Activated T-helper 2 cell treated with anti-CD3 and anti-CD28 coated beads, Interferon-gamma antibody, Interleukin-2, Interleukin-4, amounts not matched to agents 10 μg/mL and 5 μg/mL and 100 μg/mL, durations not matched to agents 14 hours and 24 hours and 36 hours (primary cell): ENCODE measurements at places on chromosomes 4 and X.

GRCh38 chr4:151429957-151430570 is 21.1 kb downstream of the FHIP1A start:
- peaks cover 14% of the 10 kb centered on the region for H3K27me3 ChIP-seq
- no peak for DNase-seq
- H3K36me3 ChIP-seq: no peaks in the 10 kb centered on the region
- H3K4me1 ChIP-seq: no peaks in the 10 kb centered on the region
- no peak overlapping the region for H3K4me3 ChIP-seq

DNA sequence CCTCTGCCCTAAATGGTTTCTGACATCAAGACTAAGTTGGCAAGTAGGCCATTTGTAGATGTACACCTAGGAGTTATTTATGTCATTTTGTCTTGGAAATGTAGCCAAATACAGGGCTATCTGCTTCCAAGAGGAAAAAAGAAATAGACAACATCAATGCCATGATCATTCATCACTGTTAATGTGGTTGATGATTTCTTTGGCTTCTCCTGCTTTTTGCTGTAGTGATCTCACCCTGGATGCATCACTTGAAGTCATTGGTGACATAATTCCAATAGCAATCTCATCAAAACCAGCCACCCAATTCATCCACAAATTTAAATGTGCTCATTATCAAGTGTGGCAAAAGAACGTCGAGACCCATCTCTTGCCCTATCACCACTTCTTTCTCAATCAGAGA is 222.6 kb upstream of the PPARGC1A start:
- DNase-seq: no peak
- H3K27me3 ChIP-seq: no peaks in the 10 kb centered on the region
- no peaks in the 10 kb centered on the region for H3K36me3 ChIP-seq
- no peak overlapping the region for H3K4me3 ChIP-seq

- H3K4me3 ChIP-seq: peak overlapping the region; percentile 62
- H3K36me3 ChIP-seq: peaks cover 27% of the 10 kb centered on the region
- peak overlapping the region; percentile 91 for H3K27ac ChIP-seq
- H3K27me3 ChIP-seq: no peaks in the 10 kb centered on the region
Observed at GRCh38 chr4:99847362-99847976, 30.8 kb downstream of the DAPP1 start.

DNA sequence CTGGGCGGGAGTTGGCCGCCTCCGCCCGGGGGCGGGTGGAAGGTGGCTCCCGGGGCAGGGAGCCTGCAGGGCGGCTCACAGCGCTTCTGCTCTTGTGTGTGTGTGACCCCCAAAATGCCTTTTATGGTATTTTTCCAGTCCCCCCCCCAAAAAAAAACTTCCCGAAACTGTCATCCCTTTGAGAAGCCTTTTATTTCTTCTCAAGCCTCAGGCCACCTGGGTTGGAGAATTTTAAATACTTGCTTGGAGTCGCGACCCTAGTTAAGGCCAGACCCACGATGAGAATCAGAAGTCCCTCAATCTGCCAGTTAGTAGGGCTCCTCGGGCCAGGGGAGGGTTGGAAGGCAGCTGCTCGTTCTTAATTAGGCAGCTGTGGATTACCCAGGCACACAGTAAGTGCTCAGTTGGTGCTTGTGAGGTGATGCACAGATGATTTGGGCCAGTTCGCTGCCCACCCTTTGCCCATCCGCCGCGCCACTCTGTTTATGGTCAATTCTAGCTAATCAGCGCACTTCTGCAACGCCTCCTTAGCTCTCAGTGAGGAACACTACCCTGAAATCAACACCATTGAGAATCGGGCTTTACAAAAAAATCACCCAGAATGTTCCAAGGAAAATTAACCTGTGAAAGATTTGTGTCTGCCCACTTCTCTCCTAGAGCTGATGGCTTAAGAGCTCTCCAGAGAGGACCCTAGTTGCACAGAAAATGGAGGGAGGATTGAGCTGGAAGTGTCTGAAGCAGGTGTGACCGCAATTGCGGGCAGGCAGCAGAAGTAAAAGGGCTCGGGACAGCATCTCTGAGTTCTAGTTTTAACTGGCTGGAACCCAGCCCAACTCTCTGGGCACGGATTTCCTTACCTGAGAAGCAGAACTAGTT is 648 bp upstream of the SCD5 start:
- H3K36me3 ChIP-seq: no peaks in the 10 kb centered on the region
- no peak overlapping the region for H3K27ac ChIP-seq
- DNase-seq: no peak
- peaks cover 62% of the 10 kb centered on the region for H3K27me3 ChIP-seq
- H3K4me3 ChIP-seq: peak overlapping the region; percentile 73

GRCh38 chr4:15182600-15183220 is 180.4 kb downstream of the CPEB2 start:
- H3K27me3 ChIP-seq: no peaks in the 10 kb centered on the region
- no peak overlapping the region for H3K4me3 ChIP-seq
- no peak for DNase-seq
- no peaks in the 10 kb centered on the region for H3K36me3 ChIP-seq

DNA sequence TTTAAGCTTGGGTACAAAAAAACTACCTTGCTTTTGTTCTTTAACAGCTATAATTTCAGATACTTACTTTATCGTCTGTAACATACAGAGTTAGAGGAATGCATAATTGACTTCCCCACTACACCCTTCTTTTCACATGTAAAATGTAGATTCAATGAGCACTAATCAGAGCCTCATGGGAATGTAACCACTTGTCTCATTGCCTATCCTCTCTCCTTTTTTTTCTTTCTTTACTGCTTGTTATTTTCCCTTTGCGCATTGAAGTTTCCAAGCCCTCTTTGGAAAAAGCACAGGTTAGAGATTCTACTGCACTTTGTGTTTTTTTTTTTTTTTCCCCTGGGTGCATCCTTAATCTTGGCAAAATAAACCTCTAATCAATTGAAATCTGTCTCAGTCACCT is 965.1 kb upstream of the PABPC4L start:
- no peaks in the 10 kb centered on the region for H3K27me3 ChIP-seq
- no peaks in the 10 kb centered on the region for H3K4me1 ChIP-seq
- no peak for DNase-seq
- H3K4me3 ChIP-seq: no peak overlapping the region

GRCh38 chr4:87079967-87080366 is 140.5 kb downstream of the KLHL8 start:
- DNase-seq: no peak
- no peak overlapping the region for H3K4me3 ChIP-seq
- peaks cover 30% of the 10 kb centered on the region for H3K36me3 ChIP-seq
- no peaks in the 10 kb centered on the region for H3K27me3 ChIP-seq
- no peak overlapping the region for H3K27ac ChIP-seq
- H3K4me1 ChIP-seq: peaks cover 38% of the 10 kb centered on the region

- no peak overlapping the region for H3K27ac ChIP-seq
- no peak for DNase-seq
- no peak overlapping the region for H3K4me3 ChIP-seq
- H3K4me1 ChIP-seq: peaks cover 39% of the 10 kb centered on the region
Observed at GRCh38 chr4:48722509-48723446, 57.3 kb downstream of the FRYL start.

GRCh38 chr4:78601013-78601412 is 49.4 kb downstream of the ANXA3 start:
- DNase-seq: no peak
- no peak overlapping the region for H3K4me3 ChIP-seq
- peaks cover 13% of the 10 kb centered on the region for H3K27me3 ChIP-seq
- H3K4me1 ChIP-seq: peaks cover 6% of the 10 kb centered on the region

DNA sequence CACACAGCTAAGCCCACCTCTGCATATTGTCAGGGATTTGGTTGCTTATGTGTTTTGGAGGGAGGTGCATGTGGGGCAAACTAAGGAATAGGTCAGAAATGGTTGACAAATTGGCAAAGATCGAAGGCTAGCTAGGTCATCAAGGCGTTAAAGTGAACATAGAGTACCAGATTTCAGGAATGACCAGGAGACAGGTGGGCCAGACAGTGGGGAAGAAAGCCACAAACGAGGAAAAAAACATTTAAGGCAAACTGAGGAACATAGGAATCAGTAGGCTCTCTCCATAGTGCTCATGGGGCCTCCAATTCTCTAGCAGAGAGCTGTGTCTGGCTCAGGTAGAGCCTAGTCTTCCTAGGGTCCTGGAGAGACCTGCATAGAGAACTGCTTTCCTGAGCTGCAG is 57.4 kb downstream of the CNGA2 start:
- no peaks in the 10 kb centered on the region for H3K27me3 ChIP-seq
- H3K4me1 ChIP-seq: no peaks in the 10 kb centered on the region
- H3K4me3 ChIP-seq: no peak overlapping the region
- no peak for DNase-seq
- H3K36me3 ChIP-seq: no peaks in the 10 kb centered on the region
- no peak overlapping the region for H3K27ac ChIP-seq

- no peak overlapping the region for H3K4me3 ChIP-seq
- H3K27ac ChIP-seq: no peak overlapping the region
- H3K36me3 ChIP-seq: no peaks in the 10 kb centered on the region
Observed at GRCh38 chr4:169144061-169144600, 126.6 kb downstream of the SH3RF1 start.

- DNase-seq: no peak
- H3K27me3 ChIP-seq: no peaks in the 10 kb centered on the region
Observed at GRCh38 chrX:39427906-39428305, 626.6 kb downstream of the MID1IP1 start.

DNA sequence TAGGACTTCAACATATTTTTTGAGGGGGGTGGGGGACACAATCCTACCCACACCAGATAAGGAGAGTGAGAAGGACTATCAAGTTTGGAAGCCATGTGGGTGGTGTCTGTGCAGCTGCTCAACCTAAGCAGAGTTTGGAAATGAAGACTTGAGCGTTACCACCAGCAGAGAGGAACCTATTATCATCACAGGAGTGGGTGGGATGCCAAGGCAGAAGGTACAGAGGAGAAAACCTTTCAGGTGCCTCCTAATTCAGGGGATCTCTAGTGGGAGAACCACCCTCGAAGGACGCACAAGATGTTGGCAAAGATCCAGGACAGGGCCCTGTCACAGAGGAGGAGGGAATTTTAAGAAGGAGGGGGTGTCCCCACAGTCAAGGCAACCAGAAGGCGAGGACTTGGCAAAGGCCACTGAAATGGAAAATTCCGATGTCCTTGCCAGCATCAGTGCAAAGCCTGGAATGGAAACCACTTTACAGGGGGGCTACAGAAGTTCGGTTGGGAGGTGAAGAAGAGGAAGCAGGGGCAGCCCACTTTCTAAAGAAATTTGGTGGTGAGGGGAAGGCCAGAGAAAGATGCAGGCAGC is 8.4 kb upstream of the GPM6B start:
- no peak overlapping the region for H3K27ac ChIP-seq
- no peaks in the 10 kb centered on the region for H3K36me3 ChIP-seq
- H3K27me3 ChIP-seq: peaks cover 4% of the 10 kb centered on the region
- H3K4me3 ChIP-seq: no peak overlapping the region

DNA sequence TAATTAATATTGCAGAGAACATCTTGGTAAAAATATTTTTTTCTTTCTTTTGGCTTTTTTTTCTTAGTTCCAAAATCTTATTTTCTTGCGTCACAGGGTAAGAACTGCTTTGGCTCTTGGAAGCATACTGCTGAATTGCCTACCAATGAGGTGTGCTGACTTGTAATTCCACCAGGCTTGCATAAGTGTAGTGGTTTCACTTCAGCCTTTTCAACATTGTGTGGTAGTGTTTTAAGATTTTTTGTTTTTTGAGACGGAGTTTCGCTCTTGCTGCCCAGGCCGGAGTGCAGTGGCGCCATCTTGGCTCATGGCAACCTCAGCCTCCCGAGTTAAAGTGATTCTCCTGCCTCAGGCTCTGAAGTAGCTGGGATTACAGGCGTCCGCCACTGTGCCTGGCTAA is 42.4 kb downstream of the N4BP2 start:
- no peak for DNase-seq
- H3K4me3 ChIP-seq: no peak overlapping the region
- H3K36me3 ChIP-seq: peaks cover 28% of the 10 kb centered on the region
- H3K27ac ChIP-seq: no peak overlapping the region
- peaks cover 5% of the 10 kb centered on the region for H3K4me1 ChIP-seq

DNA sequence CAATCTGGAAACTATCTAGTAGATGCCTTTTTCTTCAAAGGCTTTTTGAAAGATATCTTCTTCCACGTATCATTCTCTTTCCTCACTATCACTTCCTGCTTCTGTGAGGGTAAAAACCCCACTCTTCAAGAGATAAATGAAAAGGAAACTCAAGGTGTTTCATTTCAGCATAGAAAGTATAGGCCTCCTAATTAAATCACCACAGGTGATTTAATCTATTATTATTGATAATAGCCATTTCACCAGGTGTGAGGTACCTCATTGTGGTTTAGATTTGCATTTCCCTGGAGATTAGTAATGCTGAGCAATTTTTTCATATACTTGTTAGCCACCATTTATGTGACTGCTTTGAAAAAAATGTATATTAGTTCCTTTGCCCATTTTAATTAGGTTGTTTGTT is 92.0 kb upstream of the EMCN start:
- H3K36me3 ChIP-seq: no peaks in the 10 kb centered on the region
- no peaks in the 10 kb centered on the region for H3K27me3 ChIP-seq
- H3K27ac ChIP-seq: no peak overlapping the region
- H3K4me1 ChIP-seq: peaks cover 2% of the 10 kb centered on the region

DNA sequence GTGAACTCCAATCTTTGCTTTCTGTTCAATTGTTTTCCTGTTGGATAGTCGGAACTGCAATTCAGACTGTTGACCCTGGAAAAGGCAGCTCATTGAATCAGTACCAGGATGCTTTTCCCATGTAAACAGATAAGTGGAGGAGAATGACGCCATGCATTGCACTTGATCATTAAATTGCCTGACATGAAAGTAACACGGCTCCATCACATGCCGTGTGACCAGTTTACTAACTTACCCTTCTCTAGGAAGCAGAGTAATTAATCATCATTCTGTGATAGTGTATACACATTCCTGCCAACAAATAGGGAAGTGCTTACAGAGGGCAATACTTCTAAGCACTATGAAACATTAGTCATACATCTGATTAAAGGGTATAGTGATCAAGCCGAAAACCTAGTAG is 101.4 kb downstream of the PPARGC1A start:
- no peaks in the 10 kb centered on the region for H3K36me3 ChIP-seq
- H3K4me1 ChIP-seq: no peaks in the 10 kb centered on the region
- no peak for DNase-seq
- H3K27me3 ChIP-seq: no peaks in the 10 kb centered on the region
- no peak overlapping the region for H3K27ac ChIP-seq

GRCh38 chrX:123442764-123443163 is 258.7 kb downstream of the GRIA3 start:
- DNase-seq: no peak
- H3K27me3 ChIP-seq: no peaks in the 10 kb centered on the region
- no peak overlapping the region for H3K27ac ChIP-seq
- no peaks in the 10 kb centered on the region for H3K36me3 ChIP-seq
- no peaks in the 10 kb centered on the region for H3K4me1 ChIP-seq
- H3K4me3 ChIP-seq: no peak overlapping the region

- no peaks in the 10 kb centered on the region for H3K27me3 ChIP-seq
- H3K4me3 ChIP-seq: no peak overlapping the region
- no peak overlapping the region for H3K27ac ChIP-seq
- no peak for DNase-seq
Observed at GRCh38 chrX:10049236-10049635, 82.1 kb downstream of the CLDN34 start.

- no peaks in the 10 kb centered on the region for H3K36me3 ChIP-seq
- no peaks in the 10 kb centered on the region for H3K4me1 ChIP-seq
- DNase-seq: no peak
- H3K27ac ChIP-seq: no peak overlapping the region
- H3K4me3 ChIP-seq: no peak overlapping the region
Observed at GRCh38 chrX:30248854-30249253, 1.9 kb downstream of the MAGEB1 start.
